IPS DF 6.9 (cell line): ENCODE measurements at places on chromosomes 16 and 17.
A peak's percentile ranks its signal among the peaks of the same experiment; 100 is the strongest.

DNA sequence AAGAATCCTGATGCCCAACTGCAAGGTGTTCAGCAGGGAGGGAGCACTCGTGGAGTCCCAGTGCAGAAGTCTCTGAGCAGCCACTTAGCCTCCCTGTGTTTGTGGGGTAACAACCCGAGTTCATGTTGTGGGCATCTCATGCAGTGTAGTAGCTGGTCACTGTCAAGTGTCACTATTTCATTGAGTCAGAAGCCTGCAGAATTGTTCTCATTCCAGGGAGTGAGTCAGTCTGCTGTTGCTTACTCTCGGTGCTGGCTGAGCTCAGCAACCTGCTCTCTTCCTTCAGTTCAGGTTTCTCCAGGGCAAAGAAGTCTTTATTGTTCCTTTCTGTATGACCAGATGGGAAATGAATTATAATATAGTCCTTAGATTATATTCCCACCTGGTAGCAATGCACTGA is 24.1 kb downstream of the HMOX2 start:
- no peak for DNase-seq

- DNase-seq: no peak
Observed at GRCh38 chr16:2086106-2086742, 38.4 kb downstream of the TSC2 start.

DNA sequence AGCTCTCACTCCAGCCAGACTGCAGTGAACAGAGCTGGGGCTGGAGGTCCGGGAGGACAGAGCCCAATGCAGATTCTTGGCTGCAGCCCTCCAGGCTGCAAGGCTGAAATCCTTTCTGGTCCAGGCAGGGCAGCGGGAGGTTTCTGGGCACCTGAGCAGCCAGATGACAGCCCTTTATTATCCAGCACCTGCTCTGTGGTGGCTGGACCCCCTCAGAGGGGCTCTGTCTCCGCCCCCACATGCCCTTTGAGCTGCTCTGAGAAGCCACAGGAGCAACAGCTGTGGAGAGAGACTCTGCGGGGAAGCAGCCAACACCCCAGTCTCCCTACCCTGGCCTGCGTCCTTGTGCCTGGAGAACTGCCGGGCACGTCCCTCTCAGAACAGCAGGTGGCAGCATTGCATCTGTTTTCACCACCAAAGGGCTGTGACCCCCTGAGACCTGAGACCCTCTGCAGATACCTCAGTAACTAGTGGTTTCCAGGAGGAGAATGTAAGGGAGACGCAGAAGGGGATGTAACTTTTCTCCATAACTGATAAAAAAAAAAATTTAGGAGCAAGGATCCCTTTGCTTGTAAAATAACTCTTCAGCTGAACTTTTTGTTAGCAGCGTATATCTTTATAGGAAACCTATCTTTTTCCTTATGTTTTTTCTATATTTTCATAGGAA is 3.7 kb upstream of the CNP start:
- peak; percentile 81 for DNase-seq

DNA sequence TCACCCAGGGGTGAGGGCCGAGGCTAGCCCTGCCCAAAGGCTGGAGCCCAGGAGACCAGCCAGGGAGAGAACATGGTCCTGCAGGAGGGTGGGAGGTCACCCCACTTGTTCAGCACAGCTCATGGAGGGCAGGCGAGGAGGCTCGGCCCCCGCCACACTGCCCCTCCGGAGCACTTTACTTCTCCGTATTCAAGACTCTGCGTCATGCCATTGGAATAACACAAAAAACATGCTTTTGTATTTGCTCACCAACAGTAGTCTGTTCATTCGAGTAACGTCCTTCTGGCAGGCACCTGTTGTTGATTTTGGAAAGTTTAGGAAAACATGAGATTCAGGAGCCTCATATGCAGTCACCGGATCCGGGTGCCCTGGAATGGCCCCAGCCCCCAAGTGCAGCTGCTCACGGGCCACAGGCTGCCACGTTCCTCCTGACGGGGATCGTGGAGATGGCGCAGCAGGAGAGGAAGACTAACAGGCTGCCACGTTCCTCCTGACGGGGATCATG is 81.1 kb upstream of the DNAH17 start:
- DNase-seq: no peak

DNA sequence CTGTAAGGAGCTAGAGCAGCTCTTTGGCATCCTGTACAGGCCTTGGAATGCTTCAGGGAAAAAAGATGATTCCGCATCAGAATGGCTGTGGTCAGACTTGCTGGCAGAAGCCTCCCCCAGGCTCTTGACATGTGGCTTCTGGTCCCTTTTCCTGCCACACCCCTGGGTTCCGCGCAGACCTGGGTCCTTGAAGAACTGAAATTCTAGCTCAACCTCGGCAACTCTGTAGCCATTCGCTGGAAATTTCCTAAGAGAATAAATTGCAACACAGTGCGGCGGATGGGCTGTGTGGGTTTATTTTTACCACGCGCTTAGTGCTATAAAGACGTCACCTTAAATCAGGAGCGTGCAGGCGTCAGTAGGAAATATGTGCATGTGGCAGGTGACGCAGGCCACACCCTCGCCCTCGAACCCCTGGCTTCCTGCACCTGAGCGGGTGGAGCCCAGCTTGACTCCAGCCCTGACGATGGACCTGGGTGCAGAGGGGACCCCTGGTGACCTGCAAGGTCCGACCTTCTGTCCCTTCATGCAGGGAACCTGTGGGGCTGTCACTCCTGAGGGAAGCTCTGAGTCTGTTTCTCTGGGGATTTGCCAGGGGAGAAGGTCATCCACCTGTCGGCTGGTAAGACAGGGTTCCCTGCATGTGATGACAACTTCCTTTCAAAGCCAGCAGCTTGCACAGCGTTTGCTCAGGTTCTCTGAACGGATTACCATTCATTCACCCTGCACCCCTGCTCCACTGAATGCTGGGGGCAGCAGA is 46.3 kb downstream of the METRNL start:
- no peak for DNase-seq

DNA sequence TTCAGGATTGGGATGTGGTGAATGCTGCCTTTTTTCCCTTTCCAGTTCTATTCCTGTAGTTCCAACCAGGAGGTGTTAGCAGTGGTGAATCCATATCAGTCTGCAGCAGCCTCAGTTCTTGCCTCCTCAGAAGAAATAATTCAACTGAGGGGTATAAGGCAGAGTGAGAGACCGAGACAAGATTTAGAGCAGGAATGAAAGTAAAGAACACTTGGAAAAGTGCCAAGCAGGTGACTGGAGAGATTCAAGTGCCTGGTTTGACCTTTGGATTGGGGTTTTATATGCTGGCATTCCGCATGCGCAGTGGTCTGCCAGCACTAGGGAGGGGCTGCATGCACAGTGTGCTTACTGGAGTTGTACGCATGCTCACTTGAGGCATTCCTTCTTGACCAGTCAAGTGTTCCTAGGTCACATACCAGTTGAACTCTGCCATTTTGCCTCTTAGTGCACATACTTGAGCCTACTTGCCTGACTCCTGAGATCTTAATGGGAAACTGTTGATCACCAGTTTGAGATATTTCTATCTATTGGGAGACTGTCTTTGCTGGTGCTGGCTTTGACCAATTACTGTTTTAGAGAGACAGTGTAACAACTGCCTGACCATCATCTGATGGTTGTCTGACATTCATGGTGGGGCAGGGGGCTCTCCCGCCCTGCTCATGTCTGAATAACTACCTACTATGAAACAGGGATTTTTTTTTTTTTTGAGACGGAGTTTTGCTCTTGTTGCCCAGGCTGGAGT is 680 bp upstream of the CCL15 start:
- DNase-seq: no peak

DNA sequence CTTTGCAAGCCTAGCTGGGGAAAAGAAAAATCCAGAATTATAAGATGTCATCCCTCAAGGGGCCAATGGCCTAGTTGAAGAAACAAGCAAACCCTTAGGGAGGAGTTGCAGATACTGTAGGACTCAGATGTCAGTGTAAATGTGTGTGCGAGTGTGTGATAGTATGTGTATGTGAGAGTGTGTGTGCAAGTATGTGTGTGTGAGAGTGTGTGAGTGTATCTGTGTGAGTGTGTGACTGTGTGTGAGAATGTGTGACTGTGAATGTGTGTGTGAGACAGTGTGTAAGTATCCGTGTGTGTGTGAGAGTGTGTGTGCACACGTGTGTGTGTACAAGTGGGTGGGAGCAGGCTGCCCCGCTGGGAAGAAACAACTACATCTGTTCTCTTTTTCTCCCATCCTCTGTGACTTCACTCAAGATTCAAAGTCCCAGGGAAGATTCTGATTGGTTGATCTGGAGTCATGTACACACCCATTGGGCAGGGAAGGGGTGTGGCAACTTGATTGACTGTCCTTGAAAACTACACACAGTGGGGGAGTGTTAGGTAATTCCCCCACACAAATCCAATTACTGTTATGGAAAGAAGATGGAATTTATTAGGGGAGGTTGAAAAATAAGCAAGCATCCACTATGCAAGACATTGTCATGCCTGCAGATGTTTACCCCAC is 40.7 kb downstream of the IRX3 start:
- no peak for DNase-seq

DNA sequence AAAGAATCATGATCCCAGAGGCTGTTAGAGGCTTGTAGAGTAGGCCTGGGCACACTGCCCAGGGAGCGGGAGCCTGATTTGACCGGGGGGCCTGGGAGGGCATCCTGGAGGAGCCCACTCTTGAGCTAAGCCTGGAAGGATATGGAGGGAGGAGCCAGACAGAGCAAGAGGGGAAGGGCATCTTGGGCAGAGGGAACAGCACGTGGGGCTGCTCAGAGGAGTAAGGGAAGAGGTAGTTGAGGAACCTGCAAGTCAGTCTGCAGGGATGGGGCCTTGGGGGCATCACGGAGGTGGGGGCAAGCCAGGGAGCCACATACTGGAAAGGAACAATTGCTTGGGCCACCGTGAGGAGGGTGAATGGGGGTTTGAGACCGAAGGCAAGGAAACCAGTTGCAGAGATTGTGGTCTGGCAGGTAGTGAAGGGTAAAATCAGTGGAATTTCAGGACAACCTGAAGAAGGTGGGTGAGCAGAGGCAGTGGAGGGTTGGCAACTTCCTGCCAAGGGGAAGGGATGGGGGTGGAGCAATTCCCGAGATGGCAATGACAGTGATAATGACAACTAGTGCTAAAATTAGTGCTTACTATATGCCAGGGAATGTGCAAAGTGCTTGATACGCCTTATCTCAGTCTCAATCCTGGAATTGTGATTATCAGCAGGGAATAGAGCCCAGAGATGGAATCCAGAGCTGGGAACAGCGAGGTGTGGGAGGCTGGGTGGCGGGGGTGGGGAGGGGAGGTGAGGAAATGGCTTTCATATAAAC is 9.7 kb upstream of the RAI1 start:
- DNase-seq: no peak

- no peak for DNase-seq
Observed at GRCh38 chr16:12569061-12569460, 234.6 kb downstream of the CPPED1 start.

DNA sequence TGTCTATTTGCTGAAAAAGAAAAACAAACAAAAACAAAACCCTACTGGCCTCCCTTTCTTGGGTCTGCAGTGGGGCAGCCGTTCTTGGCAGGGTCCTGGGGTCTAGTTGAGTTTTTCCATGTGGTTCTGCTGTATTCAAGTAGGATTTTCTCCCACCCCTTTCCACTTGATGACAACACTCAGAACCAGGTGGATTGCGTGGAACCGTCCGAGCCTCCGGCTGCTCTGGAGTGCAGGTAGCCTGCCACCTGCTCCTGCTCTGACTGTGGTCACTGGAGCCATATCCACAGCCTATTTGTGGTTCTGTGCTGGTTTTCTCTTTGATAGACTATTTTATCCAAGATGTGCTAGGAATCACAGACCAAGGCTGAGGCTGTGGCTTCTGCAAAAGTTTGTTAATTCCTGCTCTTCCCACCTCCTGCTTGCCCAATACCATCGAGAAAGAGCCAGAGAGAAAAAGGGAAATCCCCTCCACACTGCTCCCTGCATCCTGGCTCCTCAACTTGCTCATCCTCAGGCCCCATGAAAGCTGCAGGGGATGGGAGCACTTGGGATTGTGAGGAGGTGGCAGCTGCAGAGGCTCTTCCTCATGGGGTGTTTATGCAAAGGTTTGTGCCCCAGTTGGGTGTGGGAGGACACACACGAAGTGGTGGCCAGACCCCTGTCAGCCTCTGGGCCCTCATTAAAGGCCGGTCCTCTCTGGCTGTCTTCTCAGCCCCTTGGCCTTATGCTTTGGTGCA is 377.8 kb upstream of the TNRC6C start:
- DNase-seq: no peak

DNA sequence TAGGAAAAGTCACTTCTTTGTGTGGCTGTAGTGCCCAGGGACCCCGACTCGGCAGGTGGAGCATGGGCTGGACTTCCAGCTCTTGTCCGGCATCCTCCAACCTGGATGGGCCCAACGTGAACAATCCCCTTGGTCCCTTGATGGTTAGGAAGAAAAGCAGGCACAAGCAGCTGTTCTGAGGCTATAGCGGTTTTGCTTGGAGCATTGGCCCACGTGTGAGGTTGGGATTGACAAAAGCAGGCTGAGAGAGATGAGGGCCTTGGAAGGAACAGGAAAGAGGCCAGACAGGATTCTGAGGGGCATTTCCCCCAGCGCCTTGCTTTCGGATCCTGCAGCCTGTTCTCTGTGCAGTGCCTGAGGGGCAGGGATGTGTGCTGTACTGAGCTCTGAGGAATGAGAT is 28.1 kb downstream of the SCNN1B start:
- DNase-seq: no peak

DNA sequence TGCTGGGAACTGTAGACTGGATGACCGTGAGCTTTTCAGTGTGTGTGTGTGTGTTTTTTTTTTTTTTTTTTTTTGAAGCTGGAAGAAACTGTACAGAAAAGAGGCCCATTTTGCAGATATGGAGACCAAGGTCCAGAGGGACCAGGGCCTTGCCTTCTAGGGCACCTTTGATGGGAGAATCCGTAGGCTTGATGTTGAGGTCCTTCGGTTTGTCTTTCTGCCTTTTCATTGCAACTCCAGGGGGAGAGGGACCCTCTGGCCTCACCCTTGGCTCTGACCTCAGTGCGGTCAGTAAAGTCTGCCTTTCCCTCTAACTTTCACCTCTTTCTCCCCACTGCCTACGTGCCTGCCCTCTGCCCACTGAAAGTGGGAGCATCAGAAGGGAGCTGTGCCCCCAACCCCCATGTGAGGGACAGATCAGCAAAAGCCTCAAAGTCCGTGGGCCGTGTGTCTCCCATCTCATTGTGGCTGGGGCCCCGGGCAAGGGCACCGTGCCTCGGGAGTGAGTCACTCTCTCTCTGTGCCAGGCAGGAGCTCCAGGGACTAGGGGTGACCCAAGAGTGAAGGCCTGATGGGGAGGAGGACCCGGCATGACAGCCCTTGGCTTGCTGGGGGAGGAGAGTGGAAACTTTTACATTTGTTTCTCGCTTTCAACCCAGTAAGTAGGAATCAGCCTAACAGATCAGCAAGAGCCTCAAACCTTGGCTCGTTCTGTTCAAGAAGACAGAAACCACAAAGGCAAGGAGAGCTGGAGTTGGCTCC is 123.6 kb downstream of the CMIP start:
- no peak for DNase-seq
